Caco-2 (cell line): ENCODE measurements at places on chromosomes 2 and 18. TPM values are rescaled to one million over a fixed set of nuclear protein-coding genes. Genes with fewer than 3 reads are reported as not detected.

The ARHGAP15 gene
- not detected in 2 replicates for total RNA-seq

The COL3A1 gene
- 25.4 and 29.2 TPM in 2 replicates for total RNA-seq

The CERKL gene
- not detected in 2 replicates for total RNA-seq

The SGPP2 gene
- total RNA-seq = not detected in 2 replicates

The CLEC4F gene
- 0.16 TPM in 1 of 2 replicates, not detected in the other for total RNA-seq

DNA sequence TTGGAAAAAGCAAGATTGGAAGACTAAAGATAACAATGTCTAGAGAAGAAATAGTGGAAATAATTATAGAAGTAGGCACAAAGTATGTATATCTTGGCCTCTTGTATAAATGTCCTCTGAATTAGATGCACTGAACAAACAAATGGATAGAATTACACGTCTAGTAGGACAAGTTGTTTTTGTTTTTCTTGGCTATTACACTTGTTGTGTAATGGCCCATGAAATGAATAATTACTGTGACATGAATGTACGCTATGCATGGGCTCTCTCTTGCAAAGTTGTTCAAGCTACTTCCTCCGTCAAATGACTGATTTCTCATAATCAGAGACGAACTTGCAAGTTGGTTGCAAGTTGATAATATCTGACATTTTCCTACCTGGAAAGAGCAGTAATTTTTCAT is 126.2 kb downstream of the PDE1A start:
- no peaks in the 10 kb centered on the region for H3K4me1 ChIP-seq
- H3K27ac ChIP-seq = no peak overlapping the region
- DNase-seq = no peak
- no peaks in the 10 kb centered on the region for H3K36me3 ChIP-seq

DNA sequence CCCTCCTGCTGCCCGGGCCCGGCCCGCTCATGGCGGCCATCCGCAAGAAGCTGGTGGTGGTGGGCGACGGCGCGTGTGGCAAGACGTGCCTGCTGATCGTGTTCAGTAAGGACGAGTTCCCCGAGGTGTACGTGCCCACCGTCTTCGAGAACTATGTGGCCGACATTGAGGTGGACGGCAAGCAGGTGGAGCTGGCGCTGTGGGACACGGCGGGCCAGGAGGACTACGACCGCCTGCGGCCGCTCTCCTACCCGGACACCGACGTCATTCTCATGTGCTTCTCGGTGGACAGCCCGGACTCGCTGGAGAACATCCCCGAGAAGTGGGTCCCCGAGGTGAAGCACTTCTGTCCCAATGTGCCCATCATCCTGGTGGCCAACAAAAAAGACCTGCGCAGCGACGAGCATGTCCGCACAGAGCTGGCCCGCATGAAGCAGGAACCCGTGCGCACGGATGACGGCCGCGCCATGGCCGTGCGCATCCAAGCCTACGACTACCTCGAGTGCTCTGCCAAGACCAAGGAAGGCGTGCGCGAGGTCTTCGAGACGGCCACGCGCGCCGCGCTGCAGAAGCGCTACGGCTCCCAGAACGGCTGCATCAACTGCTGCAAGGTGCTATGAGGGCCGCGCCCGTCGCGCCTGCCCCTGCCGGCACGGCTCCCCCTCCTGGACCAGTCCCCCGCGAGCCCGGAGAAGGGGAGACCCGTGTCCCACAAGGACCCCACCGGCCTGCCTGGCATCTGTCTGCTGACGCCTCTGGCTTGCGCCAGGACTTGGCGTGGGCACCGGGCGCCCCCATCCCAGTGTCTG is 767 bp downstream of the RHOB start:
- no peaks in the 10 kb centered on the region for H3K36me3 ChIP-seq
- peaks cover 26% of the 10 kb centered on the region for H3K4me1 ChIP-seq
- H3K27ac ChIP-seq = peak overlapping the region; percentile 84
- H3K27me3 ChIP-seq = no peaks in the 10 kb centered on the region
- DNase-seq = peak; percentile 59
- H3K4me3 ChIP-seq = peak overlapping the region; percentile 80

GRCh38 chr2:226139759-226140158 is 659.9 kb downstream of the IRS1 start:
- no peaks in the 10 kb centered on the region for H3K36me3 ChIP-seq
- H3K4me3 ChIP-seq = no peak overlapping the region
- DNase-seq = no peak

DNA sequence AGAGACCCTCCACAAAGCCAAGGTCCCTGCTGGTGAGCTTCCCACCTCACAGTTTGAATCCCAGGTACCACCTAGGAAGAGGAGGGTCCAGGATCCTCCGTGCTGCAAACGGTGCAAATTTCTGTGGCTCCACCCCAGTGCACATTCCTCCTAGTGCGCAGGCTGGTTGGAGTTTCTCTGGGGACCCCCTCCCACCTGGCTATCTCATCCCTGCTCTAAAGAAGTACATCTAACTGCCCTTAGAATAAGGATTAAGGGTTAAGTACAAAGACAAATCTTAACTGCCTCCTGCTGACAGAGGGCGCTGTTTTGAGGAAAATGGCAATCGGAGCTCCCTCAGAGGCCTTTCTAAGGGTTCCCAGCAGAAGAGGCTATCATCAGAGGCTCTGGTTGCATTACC is 109.6 kb upstream of the FSIP2 start:
- no peak overlapping the region for H3K4me3 ChIP-seq
- H3K27ac ChIP-seq = no peak overlapping the region
- peak; percentile 45 for DNase-seq
- H3K4me1 ChIP-seq = no peaks in the 10 kb centered on the region

- H3K4me3 ChIP-seq = no peak overlapping the region
- H3K36me3 ChIP-seq = no peaks in the 10 kb centered on the region
- DNase-seq = no peak
- no peaks in the 10 kb centered on the region for H3K4me1 ChIP-seq
- no peaks in the 10 kb centered on the region for H3K27me3 ChIP-seq
Measured at GRCh38 chr2:67667054-67667908, 270.1 kb downstream of the ETAA1 start.

GRCh38 chr18:46627136-46627535 is 29.9 kb downstream of the LOXHD1 start:
- no peak for DNase-seq
- H3K4me1 ChIP-seq = no peaks in the 10 kb centered on the region
- H3K27ac ChIP-seq = no peak overlapping the region
- no peaks in the 10 kb centered on the region for H3K36me3 ChIP-seq
- no peak overlapping the region for H3K4me3 ChIP-seq

GRCh38 chr2:11995456-11995855 is 249.0 kb downstream of the LPIN1 start:
- no peaks in the 10 kb centered on the region for H3K27me3 ChIP-seq
- H3K36me3 ChIP-seq = no peaks in the 10 kb centered on the region
- H3K27ac ChIP-seq = no peak overlapping the region

GRCh38 chr18:75923169-75923568 is 495.7 kb upstream of the SMIM21 start:
- no peaks in the 10 kb centered on the region for H3K36me3 ChIP-seq
- H3K27me3 ChIP-seq = no peaks in the 10 kb centered on the region
- H3K4me3 ChIP-seq = no peak overlapping the region
- H3K4me1 ChIP-seq = no peaks in the 10 kb centered on the region
- no peak overlapping the region for H3K27ac ChIP-seq
